ENCODE measurements at places on chromosomes 7 and 10.

DNA sequence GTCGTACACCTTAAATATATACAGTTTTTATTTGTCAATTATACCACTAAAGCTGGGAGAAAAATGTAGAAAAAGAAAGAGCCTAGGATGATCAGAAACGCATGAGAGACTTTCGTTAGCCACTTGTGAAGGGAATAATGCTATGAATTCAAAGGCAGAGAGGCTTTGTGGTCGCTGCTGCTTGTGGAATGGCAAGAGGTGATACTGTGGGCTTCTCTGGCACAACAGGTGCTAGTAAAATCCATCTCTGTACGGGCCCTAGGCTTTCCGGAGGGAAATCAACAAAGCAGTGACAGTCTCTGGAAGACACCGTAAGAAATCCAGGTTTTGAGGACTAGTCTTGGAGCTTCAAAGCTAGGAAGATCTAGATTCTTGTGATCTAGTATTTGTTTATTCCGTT, 52.6 kb downstream of the LRRC72 start:
- no peak for DNase-seq

- DNase-seq, result no peak
Measured at GRCh38 chr7:75945297-75946168, 30.6 kb downstream of the POR start.

DNA sequence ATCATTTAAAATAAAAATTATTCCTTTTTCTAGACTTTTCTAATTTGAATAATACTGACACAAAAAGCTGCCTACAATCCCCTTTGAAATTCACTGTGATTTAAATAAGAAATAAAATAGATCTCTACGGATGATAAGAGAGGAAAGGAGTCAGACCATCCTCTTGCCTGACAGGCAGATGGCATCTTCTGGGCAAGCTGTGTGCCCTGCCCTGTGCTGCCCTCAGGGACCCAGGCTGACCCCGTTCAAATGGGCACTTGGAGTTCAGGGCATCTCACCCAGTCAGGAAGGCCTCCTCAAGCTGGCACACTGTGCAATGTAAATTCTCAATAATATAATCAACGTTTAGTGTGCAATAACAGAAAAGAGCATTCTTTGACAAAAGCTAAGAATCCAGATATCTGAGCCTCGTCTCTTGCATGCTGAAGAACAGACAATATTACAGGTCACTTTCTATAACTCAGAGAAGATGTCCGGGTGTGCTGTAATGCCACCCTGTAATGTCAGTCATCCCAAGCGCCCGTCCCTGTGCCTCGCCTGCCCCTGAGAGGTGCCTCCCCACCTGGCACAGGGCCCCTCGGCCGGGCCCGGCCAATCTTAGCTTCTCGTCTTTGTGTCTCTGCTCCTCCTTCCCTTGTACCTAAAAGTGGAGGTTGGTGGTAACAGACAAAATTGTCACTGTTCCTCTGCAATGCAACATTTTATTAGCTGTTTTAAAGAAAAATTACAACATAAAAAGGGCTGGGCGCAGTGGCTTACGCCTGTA, 263.3 kb downstream of the COBL start:
- no peak for DNase-seq

- no peak for DNase-seq
Measured at GRCh38 chr7:144019457-144019856, 19.3 kb downstream of the OR6B1 start.

- no peak for DNase-seq
Measured at GRCh38 chr10:94218493-94219183, 144.1 kb downstream of the NOC3L start.

GRCh38 chr7:36403452-36403851, 13.8 kb downstream of the ANLN start:
- DNase-seq, result no peak

DNA sequence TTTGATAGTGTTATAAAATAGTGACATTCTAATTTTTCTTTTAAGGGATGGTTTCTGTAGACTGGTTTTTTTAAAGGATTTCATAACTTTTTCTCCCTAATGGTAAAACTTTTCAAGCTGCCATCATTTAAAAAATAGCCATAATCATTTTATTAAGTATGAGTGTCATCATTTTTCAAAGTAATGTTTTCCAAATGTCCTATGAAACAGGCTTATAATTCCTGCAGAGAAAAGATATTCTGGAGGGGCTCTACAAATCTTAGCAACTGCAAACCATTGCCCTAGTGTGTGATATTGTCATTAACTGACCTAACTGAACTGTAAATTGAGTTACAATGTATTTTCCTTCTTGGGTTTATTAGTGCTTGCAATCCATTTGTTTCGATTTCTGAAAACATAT, 226.0 kb downstream of the BBS9 start:
- DNase-seq, result no peak

DNA sequence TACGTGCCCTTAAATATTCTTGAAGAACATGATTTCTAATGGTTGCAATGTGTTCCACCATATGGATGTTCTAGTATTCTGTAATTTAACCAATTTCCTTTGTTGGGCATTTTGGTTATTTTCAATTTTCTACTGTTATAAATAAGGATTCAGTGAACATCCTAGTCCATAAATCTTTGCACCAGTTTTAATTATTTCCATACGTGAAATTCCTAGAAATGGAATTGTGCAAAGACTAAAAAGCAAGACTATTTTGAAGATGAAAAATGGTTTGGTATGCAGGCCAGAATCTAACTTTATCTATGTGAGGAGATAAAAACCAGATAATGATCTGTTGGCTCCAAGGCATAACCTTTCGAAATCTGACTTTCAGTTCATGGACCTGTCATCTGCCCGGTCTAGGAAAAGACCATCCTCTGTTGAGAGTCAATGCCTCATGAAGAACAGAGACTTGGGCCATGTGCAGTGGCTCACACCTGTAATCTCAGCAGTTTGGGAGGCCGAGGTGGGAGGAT, 633.2 kb upstream of the NRP1 start:
- DNase-seq, result no peak

- no peak for DNase-seq
Measured at GRCh38 chr10:102413053-102413705, 5.4 kb downstream of the PSD start.

- no peak for DNase-seq
Measured at GRCh38 chr7:135290594-135290993, 57.0 kb downstream of the STRA8 start.

DNA sequence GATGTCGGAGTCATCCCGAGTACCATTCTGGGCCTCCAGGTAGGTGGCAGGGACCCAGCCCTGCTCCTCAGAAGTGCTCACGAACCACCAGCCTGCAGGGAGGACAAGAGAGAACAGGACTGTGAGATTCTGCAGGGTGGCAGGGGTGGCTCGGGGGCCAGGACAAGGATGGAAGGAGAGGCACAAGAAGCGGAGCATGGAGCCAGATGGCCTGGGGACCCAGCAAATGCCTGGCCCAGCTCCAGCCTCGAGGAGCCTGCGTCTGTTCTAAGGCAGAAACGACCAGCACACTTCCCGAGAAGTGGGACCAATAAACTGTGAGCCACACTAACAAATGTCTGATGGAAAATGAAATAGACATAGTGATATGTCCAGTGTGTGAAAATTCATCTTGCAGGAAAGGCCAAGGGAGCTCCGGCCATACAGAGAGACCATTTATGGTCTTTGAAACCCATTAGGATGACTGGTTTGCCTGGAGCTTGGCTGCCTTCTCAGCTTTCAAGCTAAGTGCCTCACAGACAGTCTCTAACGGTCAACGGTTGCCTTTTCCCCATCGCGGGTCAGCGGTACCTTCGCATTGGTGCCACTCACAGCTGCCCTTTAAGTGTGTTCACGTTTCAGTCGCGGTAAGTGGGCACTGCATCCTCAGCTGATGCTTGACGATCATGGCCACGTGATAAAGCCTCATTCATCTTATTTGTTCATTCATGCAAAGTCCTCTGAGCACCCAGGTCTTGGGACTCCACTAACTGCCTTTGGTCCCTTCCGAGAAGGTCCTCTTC, 133.8 kb downstream of the NEURL1 start:
- no peak for DNase-seq

GRCh38 chr7:151869109-151869428, 7.8 kb downstream of the PRKAG2 start:
- no peak for DNase-seq

DNA sequence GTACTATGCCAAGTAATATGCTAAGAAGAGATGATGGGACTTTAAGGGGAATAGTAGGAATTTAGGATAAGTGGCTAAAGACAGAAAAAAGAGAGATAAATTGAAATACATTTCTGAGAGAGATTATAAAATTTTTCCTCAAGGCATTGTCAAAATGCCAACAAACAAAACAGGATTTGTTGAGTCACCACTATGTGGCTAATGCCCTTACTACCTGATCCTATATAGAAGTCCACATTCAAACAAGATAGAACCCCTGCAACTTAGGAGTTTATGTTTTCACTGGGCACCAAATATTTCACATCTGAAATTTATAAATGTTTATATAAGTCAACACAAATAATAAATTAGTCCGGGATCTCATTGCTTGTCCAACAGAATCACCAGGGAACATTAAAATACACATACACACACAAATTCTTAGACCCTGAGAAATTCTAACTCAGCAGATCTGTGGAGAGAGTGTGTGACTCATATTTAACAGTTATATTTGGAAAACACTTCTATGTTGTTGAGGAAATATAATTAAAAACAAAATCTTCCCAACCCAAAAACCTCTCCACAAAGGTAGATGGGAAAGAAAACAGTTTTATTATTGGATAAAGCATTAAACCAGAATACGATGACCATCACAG, 154.3 kb downstream of the PPP1R3A start:
- no peak for DNase-seq

DNA sequence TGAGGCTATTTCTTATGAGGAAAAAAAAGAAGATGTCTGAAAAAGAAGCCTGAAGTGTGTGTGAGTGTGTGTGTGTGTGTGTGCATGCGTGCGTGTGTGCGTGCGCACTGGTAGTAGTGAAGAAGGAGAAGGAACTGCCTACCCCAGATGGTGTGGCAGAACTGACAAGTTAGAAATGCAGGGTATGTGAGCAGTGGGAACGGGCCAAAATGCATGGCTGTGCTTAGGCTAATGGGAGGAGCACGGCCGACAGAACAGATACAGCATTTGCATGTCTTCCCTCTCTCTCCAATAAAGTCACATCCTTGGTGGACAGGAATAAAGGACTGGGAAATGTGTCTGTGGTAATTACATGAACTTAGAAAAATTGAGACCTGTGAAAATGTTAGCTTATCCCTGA, 94.3 kb downstream of the IDE start:
- no peak for DNase-seq

All from keratinocyte (primary cell).